NCI-H187 treated with DMSO at 0.1 percent for 48 hours (cell line): ENCODE measurements at places on chromosomes 13 and 19.
A peak's percentile ranks its signal among the peaks of the same experiment; 100 is the strongest.

DNA sequence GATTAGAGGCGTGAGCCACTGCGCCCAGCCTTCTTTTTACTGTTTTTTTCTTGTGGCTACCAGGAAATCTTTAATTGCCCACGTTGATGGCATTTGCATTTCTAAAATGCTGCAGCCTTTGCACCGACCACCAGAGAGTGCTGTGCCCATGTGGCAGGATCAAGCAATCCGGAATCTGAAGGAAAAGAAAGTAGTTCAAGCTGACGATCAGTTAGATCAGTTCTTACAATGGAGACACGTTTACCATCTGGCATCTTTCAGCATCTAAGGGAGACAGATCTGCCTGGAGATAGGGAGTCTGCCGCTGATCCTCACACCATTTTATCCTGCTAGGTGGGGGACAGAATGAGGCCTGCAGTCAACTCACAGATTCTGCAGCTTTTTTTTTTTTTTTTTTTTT lies 19.9 kb downstream of the TINCR start:
- DNase-seq, result no peak

DNA sequence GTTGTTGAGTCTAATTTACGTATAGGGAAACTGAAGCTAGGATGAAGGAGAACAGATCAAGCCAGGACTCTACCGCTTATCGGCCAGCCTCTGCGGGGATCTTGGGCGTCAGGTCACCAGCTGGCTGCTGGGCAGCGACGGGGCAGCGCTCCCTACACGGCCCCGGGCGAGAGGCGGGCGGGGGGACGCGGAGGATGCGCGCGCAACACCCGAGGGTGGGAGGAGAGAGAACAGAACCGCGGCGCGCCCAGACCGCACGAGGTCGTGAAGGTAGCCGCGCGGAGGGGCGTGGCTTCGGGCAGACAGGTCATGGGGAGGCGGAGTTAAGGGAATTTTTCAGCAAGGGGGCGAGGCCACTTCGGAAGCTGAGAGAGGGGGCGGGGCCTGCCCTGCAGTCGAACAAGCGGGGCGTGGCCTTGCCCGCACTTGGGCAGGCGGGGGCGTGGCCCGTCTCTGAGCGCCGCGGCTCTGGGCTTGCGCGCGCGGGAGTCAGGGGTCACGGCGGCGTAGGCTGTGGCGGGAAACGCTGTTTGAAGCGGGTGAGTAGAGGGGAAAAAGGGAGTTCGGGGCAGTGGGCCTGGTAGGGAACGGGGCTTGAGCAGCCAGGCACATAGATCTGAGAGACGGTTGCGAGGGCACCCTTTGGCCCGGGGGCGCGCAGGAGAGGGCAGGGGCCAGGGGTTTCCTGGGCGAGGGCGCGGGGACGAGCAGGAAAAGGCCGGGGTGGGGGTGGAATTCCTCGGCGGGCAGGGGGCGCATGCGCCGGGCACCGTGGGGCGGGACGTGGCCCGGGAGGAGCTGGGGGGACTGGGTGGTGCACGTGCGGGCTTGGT lies at the start of gene POLD1:
POLD1 (plus strand) TSS at position 496 of the 833 bp plus-strand sequence. CDS start 14,505 bp downstream, outside the sequence.
- peak; percentile 94 for DNase-seq

DNA sequence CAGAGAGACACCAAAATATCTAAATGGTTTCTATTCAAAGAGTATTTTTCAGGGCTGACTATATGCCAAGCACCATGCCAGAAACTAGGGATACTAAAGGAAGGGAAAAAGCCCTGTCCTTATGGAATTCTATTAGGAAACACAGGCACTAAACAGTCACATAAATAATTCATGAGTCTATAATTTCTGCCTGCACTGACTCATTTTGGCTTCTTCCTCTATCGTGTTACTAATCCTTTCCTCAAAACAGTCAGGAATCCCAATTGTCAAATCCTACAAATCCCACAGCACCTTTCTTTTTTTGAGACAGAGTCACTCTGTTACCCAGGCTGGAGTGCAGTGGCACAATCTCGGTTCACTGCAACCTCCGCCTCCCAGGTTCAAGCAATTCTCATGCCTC lies 29.2 kb downstream of the XPO4 start:
- DNase-seq, result no peak

GRCh38 chr13:27012482-27013197 lies 159.0 kb downstream of the USP12 start:
- no peak for DNase-seq

DNA sequence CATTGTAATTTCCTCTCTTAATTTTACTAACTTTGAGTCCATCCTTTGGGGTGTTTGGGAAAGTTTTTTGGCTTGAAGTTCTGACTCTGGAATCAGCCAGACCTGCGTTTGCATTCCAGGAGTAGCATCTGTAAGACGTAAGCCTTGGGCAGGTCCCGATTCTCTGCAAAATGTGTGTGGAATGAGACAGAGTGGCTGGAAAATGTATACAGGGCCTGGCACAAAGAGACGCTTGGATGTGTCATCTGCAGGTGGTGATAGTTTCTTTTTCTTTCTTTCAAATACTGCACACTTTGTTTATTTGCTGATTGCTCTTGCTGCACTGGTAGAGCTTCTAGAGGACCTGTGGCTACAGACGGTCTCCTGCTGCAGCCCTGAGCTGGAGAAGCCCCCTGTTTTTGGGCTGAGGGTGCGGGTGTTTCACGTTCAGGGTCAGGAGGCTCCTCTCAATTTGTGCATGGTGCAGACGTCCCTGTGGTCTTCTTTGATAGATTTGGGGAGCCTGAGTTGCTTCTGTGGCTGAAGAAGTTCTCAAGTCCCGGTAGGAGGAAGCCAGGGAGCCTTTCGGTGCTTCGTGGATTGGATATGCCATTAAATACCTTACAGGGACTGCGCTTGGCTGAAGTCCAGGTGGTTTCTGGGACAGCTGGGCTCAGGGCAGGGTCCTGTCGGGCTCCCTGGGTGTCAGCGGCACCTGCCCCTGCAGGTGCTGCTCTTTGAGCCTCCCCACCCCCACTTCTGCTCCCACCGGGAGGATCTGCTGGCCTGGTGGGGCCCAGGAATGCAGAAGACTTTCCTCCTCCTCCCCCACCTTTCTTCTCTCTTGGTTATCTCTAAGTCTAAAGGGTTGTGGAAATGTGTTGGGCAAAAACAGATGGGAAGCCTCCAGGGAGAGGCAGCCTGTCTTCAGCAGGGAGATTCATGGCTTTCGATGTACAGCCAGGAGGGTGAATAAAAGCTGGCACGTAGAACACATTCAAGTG lies 44.0 kb upstream of the GAS6 start:
- peak; percentile 73 for DNase-seq

GRCh38 chr13:97019236-97019635 lies 25.0 kb upstream of the OXGR1 start:
- DNase-seq, result no peak
